ENCODE measurements at places on chromosomes 2 and 18.

- no peak for DNase-seq
Measured at GRCh38 chr2:101623031-101623521, 74.4 kb upstream of the MAP4K4 start.

DNA sequence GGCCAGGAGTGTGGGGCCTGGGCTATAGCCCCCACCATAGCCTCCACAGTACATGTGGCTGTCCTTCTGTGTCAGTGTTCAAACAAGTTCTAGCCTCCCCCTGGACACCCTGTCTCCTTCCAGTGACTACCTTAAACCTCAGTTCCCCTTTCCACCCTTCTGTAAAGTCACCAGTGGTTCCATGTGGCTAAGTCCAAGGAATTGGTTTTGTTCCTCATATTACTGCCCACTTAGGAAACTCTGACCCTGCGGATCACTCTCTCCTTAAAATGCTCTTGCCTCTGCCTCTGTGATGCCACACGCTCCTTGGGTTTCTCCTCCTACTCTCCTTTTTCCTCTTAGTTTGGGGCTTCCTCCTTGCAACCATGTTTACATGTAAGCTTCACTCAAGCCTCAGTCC lies 27.8 kb upstream of the REL start:
- no peak for DNase-seq

DNA sequence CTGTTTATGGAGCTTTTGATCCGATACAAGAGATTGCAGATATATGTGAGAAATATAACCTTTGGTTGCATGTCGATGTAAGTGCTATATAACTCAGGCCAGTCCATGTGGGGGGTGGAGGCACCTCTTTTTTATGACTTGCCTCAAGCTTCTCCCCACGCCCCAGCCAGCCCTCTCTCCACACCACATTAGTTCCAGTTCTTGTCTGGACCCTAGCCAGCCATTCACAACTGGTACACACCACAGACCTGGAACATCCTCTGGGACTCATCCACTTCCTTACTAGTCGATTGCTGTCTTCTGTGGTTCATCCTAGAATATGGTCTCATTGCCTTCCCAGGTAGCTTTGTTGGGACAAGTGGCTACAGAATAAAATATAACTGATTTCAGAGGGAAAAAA lies 31.0 kb downstream of the GAD1 start:
- no peak for DNase-seq

GRCh38 chr2:9649261-9649660 lies 18.5 kb upstream of the YWHAQ start:
- DNase-seq: no peak

GRCh38 chr2:168189835-168190569 lies 57.4 kb downstream of the STK39 start:
- no peak for DNase-seq
